HCEC 1CT (cell line): ENCODE measurements at places on chromosomes 11 and 22.

- peak; percentile 68 for DNase-seq
Measured at GRCh38 chr11:31940371-31941037, 129.4 kb upstream of the PAX6 start.

GRCh38 chr11:97883086-97883485, 1137.7 kb upstream of the CNTN5 start:
- no peak for DNase-seq

- no peak for DNase-seq
Measured at GRCh38 chr11:60370252-60370810, 8.0 kb upstream of the MS4A7 start.

GRCh38 chr11:19553683-19554333, 158.8 kb upstream of the NAV2 start:
- peak; percentile 54 for DNase-seq

DNA sequence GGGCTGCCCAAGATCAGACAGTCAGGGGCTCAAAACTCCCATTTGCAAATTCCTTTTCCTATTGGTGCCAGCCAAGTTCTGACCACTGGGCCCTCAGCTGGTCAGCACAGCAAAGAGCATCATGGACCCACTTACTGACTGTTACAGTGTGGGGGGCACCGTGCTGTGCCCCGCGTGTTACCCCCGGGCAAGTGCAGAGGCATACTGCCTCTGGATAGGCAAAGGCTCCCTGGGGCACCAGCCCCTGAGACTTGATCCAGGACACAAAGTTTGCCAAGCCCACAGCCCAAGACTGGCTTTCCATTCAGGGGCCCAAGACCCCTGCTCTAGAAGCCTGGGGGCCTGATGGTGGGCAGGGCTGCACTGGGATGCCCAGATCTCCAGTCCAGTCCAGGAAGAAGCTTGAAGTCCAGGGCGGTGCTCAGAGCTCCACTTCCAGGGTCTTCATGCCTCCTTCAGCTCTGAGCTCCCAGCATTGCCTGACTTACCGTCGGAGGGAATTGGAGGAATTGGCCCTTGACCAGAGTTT, 6.6 kb downstream of the LRRC32 start:
- DNase-seq: no peak

- no peak for DNase-seq
Measured at GRCh38 chr11:31996159-31996881, 94.6 kb upstream of the RCN1 start.

DNA sequence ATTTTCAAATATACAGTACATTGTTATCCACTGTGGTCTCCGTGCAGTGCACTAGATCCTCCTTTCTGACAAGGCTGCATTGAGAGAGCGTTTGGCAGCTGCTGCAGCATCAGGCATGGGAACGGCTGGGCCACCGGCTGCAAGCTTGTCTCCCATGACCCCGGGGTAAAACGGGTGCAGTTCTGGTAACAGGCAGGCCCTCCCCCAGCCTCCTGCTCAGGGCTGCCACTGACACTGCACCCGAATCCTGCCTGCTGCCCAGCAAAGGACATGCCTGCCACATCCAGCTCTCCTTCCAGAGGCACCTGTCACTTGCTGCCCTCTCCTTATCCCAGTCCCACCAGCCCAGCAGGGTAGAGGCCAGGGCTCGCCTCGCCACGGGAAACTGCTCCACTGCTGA, 124.5 kb upstream of the TMEM45B start:
- DNase-seq: no peak

DNA sequence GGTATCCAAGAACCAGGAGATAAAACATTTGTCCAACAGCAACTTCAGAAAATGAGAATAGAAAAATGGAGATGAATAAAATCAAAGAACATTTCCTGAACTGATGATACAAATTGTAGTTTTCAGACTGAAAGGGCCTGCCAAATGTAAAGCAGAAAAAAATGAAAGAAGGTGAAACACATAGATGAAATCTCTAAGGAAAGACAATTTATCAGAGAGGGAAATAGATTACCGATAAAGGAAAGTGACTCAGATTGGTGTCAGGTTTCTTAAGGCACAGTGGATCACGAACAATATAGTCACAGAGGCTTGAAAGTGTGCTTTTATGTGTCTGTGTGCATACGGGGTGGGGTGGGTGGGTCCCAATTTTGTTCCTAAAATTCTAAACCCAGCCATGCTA, 4.1 kb upstream of the STT3A start:
- no peak for DNase-seq

- peak; percentile 58 for DNase-seq
Measured at GRCh38 chr11:119339589-119340334, 921 bp downstream of the C1QTNF5 start.

GRCh38 chr22:48890693-48891554, 936.7 kb downstream of the BRD1 start:
- no peak for DNase-seq

GRCh38 chr22:49971232-49972162, 10.9 kb downstream of the PIM3 start:
- peak; percentile 70 for DNase-seq

DNA sequence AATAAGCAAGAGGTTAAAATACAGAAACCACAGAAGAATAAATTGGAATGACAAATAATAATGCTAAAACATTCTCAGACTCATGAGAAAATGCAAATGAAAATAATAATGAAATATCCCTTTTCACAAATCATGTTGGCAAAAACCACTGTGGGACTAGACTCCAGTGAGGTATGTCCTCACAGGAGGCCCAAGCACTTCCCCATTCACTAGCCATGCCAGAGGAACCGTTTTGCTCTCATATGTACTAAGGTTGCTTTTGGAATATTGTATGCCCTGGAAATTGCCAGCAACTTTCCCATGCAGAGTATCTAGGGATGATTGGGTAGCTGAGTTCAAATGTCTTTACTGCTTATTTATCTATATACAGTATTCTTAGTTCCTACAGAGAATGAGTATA, 106.2 kb upstream of the CHORDC1 start:
- no peak for DNase-seq

DNA sequence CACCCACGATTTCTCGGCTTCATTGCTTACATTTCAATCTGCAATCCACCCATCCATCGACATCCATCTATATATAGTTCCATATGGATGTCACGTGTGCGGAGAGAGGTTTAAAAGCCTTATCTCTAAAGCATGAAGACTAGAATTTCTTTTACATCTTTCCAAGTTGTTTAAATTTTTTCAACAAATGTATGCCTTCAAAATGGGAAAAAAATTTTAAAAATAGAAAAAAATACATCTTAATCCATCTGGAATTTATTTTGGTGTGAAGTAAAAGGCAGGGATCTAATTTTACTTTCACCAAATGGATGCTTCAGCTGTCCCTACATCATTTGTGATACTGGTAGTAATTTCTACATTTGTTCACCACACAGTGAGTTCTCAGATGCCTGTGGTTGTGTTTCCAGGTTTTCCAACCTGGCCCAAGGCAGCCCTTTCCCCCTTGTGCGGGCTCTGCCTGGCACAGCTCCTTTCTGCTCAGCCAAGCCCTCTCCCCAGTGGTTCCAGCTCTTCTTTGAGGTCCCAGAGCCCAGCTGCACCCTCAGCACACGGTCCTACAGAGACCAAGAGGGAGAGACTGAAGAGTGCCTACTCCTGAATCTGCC, 37.6 kb upstream of the KLHL35 start:
- DNase-seq: no peak

DNA sequence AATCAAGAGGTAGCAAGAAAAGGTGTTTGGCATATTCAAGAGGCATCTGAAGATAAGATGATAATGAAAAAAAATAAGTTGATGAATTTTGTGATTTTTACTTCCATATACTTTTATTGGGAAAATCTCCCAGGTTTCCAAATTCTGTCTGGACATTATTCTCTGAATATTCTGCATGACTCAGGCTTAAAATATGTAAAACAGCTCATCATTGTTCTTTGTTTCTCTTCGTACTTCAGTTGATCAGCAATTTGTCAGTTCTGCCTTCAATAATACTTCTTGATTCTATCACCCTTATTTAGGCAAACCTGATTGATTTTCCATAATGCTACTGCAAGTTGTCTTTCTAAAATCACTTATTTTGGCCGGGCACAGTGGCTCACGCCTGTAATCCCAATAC, 30.2 kb downstream of the GTF2H1 start:
- DNase-seq: peak; percentile 35

- DNase-seq: no peak
Measured at GRCh38 chr22:41260871-41261270, 20.1 kb upstream of the CHADL start.
